GM04504 (cell line): ENCODE measurements at places on chromosomes 4 and X.

DNA sequence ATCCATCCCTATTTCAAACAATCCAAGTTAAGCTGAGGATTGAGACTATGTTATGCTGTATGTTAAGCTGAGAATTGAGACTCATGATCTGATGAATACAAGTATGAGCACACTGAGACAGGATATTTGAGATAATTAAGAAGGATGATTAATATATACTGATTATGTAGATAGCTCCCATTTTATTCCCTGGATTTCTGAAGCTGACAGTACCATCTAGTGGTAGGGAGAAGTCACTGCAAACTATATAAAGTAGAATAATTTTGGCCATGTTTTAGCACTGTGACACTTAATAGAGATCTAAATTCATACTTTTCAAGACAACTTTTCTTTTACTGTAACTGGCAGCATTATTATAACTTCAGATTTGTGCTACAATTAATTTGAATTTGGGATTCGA lies 63.8 kb upstream of the HPRT1 start:
- DNase-seq: no peak

DNA sequence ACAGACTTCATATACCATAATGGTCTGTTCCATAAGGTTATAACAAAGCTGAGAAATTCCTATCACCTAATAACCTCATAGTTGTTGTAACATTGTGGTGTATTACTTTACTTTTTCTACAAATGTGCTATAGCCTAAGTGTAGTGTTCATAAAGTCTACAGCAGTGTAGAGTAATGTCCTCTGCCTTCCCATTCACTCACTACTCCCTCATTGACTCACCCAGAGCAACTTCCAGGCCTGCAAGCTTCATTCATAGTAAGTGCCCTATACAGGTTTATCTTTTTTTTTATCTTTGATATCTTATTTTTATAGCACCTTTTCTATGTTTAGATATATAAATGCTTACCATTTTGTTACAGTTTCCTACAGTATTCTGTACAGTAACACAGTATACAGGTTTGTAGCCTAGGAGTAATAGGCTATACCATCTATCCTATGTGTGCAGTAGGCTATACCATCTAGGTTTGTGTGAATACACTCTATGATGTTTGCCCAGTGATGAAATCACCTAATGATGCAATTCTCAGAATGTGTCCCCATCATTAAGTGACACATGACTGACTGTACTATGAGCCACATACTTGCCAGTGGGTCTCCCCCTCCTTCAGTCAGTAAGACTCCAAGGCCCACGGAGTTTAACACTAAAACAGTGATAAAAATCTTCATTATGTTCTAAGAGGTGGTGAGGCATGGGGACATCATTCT lies 299.9 kb downstream of the UNC5C start:
- DNase-seq: no peak

GRCh38 chr4:53920116-53920515 lies 144.3 kb downstream of the CHIC2 start:
- no peak for DNase-seq

DNA sequence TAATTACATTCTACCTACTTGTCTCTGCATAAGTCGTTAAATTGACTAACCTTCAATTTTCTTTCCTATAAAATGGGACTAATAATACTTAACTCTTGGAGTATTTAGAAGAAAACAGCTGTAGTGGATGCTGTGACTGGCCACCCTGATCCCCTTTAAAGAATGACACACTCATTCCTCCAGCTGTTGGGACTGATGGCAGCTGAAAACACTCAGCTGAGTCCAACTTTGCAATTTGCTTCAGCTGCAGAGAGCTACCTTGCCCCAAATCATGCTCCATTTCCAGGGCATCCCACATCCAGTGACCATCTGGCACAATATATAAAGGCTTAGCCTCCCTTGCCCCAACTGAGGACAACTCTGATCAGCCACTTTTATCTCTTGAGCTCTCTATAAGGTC lies 89.1 kb downstream of the MID1IP1 start:
- no peak for DNase-seq

GRCh38 chrX:100296183-100296753 lies 113.8 kb downstream of the PCDH19 start:
- DNase-seq: no peak

- no peak for DNase-seq
Observed at GRCh38 chr4:5824635-5825034, 68.3 kb downstream of the CRMP1 start.

DNA sequence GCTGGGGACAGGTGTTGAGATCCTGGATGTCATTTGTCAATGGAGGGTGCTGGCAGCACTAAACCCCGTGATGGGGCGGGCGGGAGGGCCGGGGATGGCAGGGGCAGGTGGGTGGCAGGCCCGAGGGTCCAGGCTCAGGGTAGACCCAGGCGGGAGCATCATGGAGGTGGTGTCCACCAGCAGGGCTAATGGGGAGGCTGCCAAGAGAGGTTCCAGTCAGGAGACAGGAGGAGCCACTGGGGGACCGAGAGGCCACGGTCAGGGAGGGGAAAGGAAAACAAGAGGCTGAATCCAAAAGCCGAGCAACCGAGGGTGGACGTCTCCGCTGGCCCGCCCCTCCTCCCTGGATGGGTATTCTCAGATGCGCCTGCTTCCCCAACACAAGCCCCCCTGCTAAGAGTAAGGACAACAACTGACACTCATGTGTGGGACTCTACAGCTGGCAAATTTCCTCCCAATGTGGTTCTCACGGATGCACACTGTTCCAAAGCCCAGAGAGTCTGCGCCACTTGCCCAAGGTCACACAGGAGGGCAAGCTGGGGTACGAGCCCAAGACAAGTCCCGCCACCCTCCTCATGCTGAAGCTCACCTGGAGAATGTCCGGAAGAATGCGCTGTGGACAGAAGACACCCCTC lies 132.0 kb downstream of the CPZ start:
- no peak for DNase-seq

DNA sequence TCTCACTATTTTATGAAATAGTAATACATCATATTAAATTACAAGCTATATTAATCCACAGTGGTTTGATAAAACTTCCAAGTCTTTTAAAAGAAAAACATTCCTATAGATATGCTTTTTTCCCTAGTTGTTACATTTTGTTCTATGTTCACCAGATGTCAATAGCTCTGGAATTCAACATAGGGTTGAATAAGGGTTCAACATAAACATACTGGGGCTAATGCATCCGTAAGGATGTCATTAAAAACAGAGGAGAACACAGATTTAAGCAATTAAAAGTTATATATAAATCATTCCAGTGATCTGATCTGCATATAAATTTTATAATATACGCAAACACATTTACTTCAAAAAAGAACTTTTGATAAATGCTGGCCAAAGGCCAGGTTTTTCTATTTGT lies 32.5 kb downstream of the SULT1B1 start:
- no peak for DNase-seq
